ENCODE measurements at places on chromosomes 3 and 15.
A peak's percentile ranks its signal among the peaks of the same experiment; 100 is the strongest.

- no peak for DNase-seq
Measured at GRCh38 chr15:90192961-90193786, 8.0 kb upstream of the SEMA4B start.

DNA sequence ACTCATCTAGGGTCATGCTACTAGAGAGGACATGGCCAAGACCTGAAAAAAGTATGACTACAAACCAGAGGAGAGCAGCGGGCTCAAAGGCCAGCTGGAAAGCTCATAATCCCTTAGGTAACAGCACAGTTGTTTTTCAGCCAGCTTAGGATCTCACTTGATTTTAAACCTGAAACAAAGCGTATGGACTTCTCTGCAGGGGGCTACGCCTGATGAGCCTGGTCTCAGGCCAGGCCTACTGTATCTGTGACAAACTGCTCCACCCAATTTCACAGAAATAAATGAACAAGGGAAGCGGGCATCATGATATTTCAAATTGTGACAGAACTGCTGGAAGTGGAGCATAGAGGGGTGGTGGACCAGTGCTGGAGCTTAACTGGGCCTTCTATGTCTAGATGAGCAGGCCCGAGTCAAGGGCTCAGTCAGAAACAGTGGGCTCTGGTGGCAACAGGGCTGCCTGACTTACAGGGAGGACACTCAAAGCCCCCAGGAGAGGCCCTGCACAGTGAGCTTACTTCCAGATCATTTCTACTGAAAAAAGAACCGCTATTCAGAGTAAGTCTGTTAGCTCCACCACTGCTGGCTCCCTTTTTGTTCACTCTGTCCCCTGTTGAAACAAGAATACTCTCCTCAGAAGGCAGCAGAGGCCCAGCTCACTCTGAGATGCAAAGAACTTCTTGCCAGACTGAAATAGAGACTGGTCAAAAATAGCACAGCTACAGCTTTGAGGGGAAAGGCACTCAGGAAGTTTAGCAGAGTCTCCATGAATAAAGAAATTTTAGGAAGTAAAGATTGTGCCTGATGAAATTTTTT, 47.0 kb downstream of the LRIG1 start:
- no peak for DNase-seq

DNA sequence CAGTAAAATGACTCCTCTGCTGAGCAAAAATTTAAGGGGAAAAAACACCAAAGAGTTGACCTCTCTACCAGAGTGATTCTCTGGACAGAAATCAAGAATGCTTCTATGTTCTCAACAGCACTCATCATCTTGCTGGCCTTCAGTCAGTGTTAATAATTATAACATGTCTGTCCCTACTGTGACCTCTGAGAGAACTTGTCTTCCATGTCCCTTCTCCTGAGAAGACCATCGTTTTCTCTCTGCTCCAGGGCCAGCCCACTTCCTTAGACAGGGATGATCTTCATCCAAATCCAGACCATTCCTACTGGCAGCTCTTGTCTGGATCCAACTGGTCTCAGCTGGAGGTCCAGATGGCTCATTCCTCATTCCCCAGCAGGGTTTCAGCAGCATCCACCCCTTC, 139.0 kb upstream of the NECTIN3 start:
- no peak for DNase-seq

DNA sequence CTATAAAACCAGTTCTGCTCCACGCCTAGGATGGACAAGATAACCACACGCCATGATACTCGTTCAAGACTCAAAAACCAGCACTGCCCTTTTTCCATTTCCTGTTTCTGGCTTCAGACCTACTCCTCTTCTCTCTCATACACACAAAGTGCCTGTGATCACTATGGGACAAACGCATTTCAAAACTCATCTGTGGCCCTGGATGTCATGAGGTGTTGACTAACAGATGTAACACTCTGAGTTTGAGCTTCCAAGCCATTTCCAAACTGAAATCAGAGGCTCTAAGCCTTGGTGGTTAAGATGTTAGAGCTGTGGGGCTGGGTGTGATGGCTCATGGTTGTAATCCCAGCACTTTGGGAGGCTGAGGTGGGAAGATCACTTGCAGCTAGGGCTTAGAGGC, 55.7 kb upstream of the LMOD3 start:
- DNase-seq = no peak

GRCh38 chr3:20809356-20809755, 623.4 kb upstream of the SGO1 start:
- DNase-seq = no peak

- DNase-seq = peak; percentile 69
Measured at GRCh38 chr15:70569091-70569713, 194.2 kb downstream of the UACA start.

DNA sequence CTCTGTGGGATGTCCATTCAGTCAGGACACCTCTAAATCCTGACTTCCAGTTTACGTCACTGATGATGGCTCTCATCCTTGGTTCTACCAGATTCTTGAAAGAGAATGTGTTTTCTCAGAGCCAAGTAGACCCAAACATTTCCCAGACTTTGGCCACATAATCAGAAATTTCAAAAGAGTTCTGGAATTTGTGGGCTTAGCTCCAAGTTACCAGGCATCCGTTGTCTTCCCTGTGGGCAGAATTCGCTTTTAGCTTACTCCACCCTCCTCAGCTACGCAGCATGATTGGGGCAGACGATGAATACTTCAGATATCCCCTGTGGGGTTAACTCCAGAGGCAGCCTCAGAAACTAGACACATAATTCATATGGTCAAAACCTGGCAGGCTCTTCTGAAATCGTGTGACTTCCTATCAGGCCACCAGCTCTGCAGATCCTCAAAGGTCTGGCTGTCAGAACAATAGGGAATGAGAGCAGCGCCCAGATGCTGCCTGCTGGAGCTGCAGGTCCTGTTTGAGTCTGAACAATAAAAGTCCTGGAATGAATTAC, 30.6 kb downstream of the CRTC3 start:
- DNase-seq = peak; percentile 49

- DNase-seq = no peak
Measured at GRCh38 chr3:167300207-167300606, 79.9 kb downstream of the ZBBX start.

- no peak for DNase-seq
Measured at GRCh38 chr15:72313448-72313840, 6.5 kb downstream of the CELF6 start.

GRCh38 chr15:88069561-88069960, 187.0 kb downstream of the NTRK3 start:
- no peak for DNase-seq

- no peak for DNase-seq
Measured at GRCh38 chr3:8593021-8593827, 51.4 kb downstream of the SSUH2 start.

DNA sequence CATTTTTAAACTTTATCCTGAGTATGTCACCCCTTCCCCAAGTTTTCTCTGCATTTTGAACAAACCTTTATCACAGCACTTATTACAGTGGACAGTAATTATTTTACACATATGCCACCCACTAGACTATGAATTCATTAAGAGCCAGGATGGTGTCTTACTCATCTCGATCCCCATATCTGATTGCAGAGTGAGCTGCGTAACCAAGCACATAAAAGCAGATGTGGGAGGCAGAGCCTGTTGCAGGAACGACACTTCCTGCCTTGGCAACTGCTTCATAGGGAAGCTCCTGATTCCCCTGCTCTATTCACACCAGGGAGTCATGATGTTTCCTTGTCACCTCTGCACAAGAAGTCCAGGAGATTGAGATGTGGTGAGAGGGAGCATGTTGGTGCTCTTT, 91.1 kb downstream of the MINAR1 start:
- DNase-seq = no peak

DNA sequence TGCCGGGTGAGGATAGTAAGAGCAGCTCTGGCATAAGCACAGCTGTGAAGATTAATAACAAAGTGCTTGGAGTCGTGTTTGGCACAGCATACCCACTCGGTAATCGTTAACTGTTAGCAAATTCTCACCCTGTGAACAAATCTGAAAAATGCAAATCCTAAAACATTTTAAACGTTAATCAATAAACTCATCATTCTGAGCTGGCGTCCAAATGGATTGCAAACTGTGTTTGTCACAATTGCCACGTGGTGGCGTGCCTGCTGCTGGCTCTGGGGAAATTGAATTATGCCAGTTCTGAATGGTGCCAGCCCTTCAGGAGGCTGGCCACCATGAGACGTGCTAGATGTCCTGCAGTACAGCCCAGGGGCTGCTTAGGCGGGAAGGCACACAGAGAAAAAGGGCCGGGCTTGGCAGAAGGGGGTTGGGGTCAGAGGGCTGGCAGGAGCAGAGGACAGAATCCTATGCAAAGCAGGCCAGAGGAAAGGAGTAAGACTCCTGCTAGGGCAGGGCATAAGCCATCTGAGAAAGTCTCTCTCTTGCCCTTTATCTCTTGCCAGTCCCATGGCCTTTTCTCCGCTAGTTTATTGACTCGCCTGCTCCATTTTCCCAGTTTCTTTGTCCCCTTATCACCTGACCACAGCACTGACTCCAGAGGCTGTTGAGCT, 22.1 kb upstream of the POLG start:
- no peak for DNase-seq

DNA sequence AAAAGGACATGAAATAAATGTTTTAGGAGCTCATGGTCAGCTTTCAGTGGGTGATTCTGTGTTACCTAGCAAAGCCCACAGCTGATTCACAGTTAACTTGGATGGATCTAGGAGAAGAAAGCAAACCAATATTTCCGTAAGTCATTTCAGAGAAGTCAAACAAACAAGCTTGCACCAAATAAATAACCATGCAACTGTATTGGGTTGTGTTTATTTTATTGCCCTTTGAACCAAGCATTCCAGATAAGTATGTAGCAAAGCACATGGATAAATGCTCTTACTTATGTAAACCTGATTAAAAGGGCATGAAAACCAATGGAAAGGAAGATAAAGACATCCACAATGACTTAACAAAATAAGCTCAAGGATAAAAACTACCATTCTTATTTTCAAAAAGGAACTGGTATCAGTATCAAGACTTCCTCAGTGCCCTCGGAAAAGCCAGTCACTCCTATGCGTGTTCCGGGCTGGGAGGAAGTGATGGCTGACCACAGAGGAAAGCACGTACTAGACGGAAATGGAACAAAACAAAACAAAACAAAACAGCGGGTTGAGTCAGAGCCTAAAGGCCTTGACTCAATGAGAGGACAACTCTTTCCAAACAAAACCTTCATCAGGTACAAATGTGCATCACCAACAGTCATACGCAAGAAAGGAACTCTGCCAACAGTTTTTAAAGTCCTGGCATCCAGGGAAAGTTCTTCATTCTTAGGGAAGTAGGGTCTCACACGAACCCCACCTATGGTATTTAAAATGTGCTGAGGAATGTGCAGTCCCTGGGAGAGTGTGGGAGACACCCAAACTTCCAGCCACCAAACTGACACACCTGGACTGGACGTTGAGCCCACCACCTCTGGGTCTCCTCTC, 103.3 kb downstream of the SNRK start:
- no peak for DNase-seq

DNA sequence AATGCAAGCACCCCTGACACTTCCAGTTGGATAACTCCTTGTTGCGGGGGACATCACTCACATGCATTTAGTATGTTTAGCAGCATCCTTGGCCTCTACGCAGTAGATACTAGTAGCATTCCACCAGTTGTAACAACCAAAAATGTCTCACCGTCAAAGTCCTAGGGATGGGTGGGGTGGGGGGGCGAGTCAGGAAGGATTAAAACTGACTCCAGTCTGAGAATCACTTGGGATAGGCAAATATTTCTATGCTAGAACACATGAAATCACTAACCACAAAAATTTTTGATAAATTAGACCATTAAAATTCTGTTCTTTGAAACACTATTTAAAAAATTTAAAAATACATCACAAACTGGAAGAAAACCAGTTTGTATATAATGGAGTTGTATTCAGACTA, 18.0 kb downstream of the ICE2 start:
- no peak for DNase-seq

DNA sequence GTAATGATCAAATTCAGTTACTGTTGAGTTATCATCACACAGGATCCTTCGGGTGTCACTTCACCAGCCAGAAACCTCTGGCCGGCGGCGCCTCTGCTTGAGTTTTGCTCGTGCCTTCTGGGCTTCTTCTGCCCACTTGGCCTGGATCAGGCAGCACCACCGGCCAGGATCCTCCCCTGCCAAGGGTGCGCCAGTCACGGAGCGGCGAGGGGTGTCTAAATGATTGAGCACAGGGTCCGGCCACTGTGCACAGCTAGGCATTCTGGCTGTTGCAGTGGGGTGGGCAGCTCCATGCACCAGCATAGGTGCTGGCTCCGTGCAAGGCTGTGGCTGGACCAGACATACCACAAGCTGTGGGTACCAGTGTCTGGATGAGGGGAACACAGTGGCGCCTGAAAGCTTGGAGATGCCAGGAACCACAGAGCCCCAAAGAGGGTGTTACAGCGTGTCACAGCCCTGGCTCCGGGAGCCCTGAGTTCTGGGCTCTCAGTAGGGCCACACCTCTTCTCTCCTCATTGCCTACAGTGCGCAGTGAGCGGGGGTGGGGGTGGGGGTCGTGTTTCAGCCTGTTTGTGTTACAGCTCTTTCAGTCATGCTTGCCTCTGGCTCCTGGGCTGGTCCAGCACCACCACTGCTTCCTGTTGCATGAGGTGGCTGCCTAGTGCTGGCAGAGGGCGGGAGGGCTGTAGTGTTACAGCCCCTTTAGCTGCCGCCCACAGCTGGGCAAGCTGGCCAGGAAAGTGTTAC, 169.4 kb downstream of the FNDC3B start:
- DNase-seq = peak; percentile 4

DNA sequence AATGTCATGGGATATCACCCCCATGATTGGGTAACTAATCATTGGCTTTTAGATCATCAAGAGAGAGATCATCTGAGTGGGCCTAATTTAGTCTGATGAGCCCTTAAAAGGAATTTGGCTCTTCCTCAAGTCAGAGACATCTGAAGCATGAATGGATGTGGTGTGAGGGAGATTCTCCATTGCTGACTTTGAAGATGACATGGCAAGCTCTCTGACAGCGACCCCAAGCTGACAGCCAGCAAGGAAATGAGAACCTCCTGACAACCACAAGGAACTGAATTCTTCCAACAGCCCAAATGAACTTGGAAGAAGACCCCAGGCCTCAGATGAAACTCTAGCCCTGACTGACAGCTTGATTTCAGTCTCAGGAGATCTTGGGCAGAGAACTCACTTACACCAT, 108.4 kb upstream of the SPATA12 start:
- no peak for DNase-seq

- DNase-seq = no peak
Measured at GRCh38 chr3:108891833-108892232, 61.8 kb downstream of the GUCA1C start.

GRCh38 chr3:197041875-197042488, 12.4 kb upstream of the MELTF start:
- no peak for DNase-seq

- no peak for DNase-seq
Measured at GRCh38 chr15:31499953-31500765, 173.5 kb downstream of the KLF13 start.

Measured in hepatocyte (in vitro differentiated cells).